ENCODE measurements at places on chromosomes 3 and 15. TPM values are rescaled to one million over a fixed set of nuclear protein-coding genes. Genes with fewer than 3 reads are reported as not detected.
A peak's percentile ranks its signal among the peaks of the same experiment; 100 is the strongest.

The SH3GL3 gene
- 1.3 TPM for total RNA-seq

DNA sequence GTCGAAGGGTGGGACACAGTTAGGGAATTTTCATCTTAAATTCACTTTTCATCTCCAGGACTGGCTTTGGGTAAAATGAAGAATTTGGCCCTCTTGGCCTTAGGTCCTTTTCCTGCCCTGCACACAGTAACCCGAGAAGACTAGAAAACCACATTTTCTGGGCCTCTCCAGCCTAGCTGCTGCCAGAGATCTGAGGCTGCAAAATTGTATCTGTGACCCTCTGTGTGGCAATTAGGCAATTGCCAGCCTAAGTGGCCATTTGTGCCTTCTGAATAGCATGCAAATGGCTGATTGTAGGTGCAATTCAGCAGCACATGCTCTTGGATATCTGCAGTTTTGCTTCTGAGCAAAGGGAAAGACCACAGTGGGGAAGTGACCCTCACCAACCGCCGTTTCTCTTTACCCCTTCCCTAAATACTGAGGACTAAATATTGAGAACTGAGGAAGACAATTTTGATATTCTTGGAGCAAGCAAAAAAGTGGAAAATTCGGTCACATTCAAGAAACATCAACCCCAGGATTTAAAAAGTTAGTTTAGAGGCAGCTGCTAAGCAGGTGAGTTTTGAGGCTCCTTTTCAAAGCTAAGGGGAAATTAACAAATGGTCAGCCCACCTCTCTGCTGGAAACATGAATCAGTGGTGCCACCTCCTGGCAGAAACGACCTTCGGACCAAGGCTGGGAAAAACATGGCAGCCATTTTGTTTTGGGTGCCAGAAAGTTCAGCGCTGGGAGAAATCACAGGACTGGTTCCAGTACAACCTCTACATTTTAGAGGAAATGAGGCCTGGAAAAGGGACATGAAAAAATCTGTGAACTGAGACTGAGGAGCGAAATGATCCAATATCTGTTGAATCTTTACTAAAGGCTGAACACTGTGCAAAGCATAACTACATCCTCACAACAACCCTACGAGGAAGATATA is 56.6 kb upstream of the PRTG start:
- DNase-seq = peak; percentile 32

GRCh38 chr15:101394056-101394630 is 95.4 kb downstream of the PCSK6 start:
- no peak for DNase-seq

DNA sequence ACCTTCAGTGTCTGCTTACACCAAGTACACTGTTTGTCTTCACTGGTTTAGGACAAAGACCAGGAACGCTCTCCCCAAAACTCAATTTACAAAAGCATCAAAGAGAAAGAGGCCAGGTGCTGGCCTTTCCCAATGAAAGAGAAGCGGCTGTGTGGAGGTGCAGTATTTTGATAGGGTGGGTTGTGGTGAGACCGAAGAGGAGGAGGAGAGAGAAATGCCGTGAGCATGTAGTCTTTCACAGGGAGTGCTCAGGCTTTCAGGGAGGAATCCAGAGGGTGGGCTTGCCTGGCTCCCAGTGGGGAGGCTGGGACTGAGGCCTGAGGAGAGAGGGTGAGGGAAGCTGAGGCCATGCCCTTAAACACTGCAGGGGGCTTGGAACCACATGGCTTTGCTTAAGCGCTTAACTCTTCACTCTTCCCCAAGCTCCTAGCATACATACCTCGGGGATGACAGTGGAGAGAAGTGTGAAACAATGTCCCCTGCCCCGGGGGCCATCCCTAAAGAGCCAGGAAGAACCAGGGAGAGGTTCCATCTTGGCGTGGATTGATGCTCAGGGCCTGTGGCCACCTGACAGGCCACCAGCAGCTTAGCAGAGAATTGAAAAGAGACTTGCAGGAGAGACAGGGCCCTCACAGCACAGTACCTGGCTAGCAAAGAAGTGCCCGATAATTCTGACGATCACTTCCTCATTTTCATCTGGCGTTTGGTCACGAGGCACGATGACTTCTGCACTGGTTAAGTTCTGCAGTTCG is 60.5 kb downstream of the SENP2 start:
- no peak for DNase-seq

DNA sequence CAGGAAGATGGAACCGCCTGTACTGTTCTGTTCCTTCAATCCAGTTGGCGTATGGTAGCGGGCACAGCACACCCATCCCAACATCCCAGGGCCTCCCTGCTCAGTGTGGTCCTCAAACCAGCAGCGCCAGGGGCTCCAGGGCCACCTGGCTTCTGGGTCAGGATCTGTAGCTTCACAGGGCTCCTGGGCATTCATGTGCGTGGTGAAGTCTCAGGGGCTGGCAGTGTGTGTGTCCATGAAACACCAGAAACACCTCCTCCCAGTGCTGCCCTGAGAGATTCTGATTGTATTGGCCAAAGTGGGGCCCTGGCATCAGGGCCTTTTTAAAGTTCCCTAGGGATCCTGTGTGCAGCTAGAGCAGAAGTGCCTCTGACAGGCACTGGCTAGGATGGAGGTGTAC is 42.1 kb downstream of the ABTB1 start:
- DNase-seq = no peak

GRCh38 chr3:55984626-55985025 is 483.6 kb downstream of the ERC2 start:
- DNase-seq = no peak
